ENCODE measurements at places on chromosomes 2 and 18.

- DNase-seq: no peak
These were observed 176.8 kb downstream of the ZNF407 start for GRCh38 chr18:74774486-74774885.

GRCh38 chr2:40554665-40555294 is 102.9 kb upstream of the SLC8A1 start:
- peak; percentile 34 for DNase-seq

DNA sequence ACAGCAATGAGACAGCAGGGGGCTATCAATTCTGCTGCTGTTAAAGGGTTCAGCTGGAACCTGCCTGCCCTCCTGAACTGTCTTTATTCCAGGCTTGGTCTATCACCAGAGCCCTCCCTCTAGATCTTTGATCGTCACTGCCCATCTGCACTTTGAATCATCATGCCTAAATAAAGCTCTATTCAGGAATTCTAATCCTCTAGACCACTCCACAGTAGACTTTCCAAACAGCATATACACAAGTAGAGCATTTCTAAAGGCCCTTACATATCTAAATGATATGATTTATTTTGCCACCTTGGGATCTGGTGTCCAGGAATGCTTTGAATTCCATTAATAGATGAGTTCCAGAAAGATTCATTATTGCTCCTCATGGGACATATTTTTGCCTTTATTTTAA is 542.1 kb upstream of the SYT4 start:
- DNase-seq: no peak

DNA sequence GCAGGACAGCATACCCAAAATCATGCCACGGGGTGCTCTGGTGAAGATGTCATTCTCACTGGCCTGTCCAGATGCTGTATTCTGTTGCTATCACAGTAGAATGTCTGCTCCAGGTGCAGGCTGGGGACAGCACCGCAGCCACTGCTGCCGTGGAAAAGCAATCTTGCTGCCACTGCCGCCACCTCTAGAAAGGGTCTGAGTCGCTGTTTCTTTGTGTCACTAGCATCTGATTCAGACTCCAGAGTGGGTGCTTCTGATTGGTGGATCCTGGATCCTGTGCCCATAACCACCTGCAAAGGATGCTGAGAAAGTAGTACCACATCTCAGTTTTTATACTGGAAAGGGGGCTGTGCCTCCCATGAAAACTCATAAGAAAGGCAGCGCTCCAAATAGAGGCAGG is 45.3 kb upstream of the CTLA4 start:
- DNase-seq: no peak

- DNase-seq: no peak
These were observed 93.3 kb downstream of the KLHL29 start for GRCh38 chr2:23478087-23478932.

GRCh38 chr2:181446985-181447384 is 10.2 kb upstream of the ITGA4 start:
- no peak for DNase-seq

- DNase-seq: no peak
These were observed 17.6 kb downstream of the ZEB2 start for GRCh38 chr2:144502369-144502768.

GRCh38 chr2:236762628-236763027 is 193.0 kb downstream of the ACKR3 start:
- DNase-seq: no peak

DNA sequence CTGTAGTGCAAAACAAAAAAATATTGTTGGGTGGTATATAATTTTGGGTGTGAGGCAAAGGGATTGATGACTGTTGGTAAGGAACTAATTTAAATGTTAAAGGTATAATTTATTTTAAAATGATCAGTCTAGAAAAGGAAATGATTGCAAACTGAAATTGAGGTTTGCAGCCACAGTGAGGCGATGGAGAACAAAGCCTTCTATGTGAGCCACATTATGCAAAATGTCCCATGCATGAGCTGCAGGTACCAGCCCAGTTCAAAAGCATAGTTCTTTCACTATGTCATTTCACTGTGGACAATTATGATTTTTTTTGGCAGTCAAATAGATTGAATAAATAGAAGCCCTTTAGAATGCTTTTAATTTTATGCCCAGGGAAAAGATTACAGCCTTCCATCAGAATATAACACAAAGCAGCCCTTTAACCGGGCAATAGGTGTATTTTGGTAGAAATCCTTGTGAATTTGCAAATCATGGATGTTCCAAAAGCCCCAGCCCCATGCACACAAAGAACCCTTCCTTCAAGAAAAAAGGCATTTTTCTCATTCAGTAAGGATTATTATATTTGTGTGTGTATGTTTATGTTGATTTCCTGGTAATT is 1.7 kb downstream of the MAP2 start:
- DNase-seq: peak; percentile 49

GRCh38 chr2:173472112-173472511 is 117.4 kb downstream of the CDCA7 start:
- no peak for DNase-seq

DNA sequence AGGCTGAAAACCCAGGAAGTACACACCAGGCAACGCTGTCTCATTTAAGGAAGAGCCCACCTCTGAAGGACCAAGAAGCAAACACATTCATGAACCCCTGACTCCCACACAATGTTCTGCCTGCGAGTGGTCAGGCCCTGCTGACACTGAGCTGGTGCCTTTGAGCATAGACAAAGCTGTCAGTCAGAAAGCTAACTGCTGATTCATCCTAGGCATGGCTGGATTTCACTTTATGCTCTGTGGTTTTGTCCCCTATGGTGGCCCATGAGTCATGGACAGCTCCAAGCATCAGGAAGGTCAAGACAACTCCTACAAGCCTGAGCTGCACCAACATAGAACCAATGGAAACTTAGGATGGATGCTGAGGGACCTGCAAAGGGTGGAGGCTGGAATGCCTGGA is 78.9 kb downstream of the UXS1 start:
- peak; percentile 52 for DNase-seq

GRCh38 chr18:6564950-6565814 is 150.5 kb upstream of the L3MBTL4 start:
- DNase-seq: no peak

- no peak for DNase-seq
These were observed 4.3 kb downstream of the SOCS6 start for GRCh38 chr18:70293166-70293565.

- DNase-seq: peak; percentile 69
These were observed 12.0 kb upstream of the E2F6 start for GRCh38 chr2:11477994-11478393.

DNA sequence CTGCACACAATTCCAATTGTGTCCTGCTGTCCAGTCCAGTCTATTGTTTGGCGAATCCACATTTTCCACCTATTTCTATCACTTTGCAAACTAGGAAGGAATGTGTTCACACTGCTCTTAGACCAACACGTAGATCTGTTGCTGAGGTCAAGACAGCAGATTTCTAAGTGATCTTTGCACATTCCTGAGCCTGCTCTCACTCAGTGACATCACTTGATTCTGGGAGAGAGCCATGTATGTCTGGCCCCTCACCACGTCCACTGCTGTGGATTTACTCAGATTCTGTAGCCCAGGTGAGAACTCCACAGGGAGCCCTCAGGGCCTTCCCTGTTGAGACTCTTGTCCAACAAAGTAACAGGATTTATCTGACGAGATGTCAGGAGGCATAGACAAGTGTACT is 317.2 kb downstream of the TSN start:
- DNase-seq: peak; percentile 29

DNA sequence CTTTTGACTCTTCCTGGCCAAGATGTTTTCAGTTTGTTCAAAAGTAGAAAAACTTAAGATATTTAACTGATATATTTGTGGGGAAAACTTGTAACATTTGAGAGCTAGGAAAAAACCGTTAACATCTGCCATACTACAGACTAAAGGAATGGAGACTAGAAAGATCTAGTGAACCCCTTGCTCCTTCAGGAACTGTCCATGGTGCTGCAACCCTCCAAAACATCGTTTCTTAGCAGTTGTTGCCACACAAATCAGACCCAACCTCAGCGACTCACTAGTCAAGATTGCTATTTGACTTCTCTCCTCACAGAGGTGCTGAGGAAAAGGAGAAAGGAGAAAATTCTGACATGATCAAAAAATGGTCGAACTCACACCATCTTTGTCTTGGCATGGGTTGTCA is 393.8 kb upstream of the LYPD1 start:
- DNase-seq: peak; percentile 33

DNA sequence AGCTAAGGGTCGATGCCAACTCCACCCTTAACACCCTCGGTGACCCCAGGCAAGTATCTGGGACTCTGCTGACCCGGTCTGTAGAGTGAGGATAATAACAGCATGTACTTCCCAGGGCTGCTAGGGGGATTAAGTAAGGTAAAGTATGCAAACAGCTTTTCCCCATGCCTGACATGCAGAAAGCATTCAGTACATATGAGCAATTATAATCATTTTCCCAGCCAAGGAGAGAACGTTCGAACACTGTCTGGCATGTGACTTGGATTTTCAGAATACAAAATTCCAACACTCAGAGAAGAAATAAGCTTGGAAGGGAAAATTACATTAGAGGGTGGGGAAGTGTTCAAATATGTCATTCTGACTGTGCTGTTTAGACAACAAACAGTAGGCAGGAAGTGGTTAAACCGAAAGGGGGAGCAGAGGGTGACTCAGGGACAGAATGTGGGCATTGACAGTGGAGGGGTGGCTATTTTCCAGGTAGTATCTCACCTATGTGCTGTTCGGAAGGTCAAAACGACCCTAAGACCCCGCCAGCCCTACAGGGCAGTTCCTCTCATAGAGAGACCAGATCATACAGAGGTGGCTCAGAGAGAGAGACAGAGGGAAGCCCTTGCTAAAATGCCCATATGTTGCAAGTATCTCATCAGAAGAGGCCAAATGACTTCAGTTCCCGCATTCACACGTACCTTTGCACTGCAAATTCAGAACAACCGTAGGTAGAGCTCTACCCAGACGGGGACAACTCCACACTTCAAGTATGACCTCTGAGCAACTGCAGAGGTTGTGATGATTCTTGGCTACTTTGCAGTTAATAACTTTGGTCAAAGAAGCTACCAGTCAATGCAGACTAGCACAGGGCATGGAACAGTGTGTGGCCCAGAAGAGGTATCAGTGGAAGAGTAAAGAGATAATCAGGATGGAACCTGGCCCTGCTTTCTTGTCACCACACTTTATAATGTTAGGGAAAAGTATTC is 14.8 kb downstream of the ASPRV1 start:
- peak; percentile 49 for DNase-seq

GRCh38 chr18:56541340-56541739 is 97.1 kb downstream of the TXNL1 start:
- no peak for DNase-seq

- no peak for DNase-seq
These were observed 30.5 kb downstream of the ZEB2 start for GRCh38 chr2:144489315-144489916.

DNA sequence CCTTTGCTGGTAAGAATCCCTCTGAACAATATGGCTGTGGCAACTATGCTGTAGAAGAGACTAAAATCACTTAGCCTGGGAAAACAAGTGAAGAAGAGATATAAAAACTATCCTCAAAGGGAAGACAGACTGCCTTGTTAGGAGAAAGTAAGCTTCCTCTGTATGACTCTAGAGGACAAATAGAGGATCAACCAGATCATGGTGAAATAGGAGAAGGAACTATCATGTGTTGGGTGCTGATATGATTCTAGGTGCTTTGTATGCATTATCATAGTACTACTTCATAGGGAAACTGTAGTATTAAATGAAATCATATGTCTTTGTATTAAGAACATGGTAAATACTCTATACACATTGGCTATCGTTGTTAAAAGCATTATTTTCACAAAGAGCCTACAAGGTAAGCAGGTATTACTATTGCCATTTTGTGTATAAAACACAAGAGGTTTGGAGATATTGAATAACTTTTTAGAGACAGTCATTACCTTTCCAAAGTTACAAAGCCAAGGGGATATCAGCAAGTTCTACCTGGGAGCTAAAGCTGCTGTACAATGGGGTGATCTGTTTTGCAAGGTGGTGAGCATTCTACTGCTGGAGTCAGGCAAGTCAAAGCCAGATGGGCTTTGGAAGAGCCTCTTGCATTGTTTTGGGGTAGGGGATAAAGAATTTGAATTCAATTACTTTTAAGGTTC is 402.6 kb downstream of the ALK start:
- no peak for DNase-seq

DNA sequence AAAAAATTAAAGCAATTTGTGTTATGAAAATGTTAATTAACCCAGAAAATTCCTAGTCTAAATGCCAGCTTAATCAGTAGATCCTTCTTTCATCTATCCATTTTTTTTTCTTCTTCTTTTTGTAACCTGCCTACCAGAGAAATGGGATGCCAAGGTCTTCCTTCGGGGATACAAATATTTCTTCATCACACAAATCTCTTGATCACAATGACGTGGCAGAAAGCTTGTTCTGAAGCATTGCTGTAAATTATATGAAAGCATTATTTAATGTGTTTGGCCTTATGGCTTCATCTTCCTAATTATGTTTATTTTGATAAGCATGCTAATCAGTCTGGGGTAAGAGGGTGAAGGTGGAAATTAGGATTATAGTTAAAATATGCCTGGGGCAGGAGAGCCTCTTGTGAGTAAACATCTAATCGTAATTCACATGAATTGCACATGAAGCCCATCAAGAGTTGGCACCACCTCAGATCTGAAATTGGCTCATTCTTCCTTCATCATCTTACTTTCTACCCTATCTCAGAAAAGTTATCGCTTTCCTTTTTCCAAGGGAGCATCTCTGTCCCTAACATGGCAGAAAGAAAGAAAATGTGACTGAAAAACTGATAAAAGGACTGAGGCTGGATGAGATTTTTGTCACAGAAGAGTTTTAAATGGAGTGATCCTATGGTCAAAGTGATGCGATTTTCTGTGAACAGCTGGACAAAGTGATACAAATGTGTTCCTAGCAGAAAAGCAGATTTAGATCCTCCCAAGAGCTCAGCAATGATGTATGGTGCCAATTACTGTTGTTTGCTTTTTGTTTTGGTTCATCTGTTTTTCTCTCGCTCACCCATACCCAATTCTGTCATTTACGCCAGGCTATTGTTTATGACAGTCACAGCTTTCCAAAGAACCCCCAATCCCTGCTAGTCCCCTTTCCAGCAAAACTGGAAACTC is 76.9 kb upstream of the PMAIP1 start:
- no peak for DNase-seq

DNA sequence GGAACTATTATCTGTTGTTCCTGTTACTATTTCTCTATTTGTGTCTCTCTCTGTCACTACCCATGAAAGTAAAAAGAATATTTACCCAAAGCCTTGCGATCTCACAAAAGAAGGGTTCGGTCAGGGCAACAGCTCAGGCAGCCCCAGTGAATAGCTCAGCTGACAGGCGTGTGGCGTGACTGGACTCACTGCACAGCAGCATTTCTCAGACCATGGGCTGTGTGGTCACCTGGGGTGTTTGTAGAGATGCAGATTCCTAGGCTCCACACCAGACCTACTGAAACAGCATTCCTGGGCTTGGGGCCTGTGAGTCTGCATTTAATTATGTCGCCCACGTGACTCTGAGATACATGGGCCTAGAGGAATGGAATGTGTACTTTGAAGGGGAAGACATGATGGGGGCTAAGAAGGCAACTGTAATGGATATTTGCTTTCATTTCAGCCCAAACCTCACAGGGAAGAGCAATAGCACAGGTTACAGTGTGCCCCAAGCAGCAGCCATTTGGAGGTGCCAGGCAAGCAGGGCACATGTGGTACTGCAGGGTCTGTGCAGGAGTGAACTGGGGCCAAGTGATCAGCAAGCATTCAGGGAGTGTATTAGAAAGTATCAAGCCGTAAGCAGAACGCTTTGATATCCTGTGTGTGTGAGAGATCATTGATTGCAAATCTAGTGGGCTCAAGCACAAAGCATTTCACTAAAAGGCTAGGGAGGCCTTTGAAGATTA is 90.4 kb upstream of the RBMS1 start:
- no peak for DNase-seq

GRCh38 chr2:219684721-219685689 is 57.6 kb downstream of the SLC4A3 start:
- DNase-seq: peak; percentile 69
